ENCODE measurements at places on chromosomes 12 and 14. TPM values are rescaled to one million over a fixed set of nuclear protein-coding genes. Genes with fewer than 3 reads are reported as not detected.

- DNase-seq, result no peak
Observed at GRCh38 chr14:104681689-104682074, 7.7 kb upstream of the INF2 start.

- DNase-seq, result no peak
Observed at GRCh38 chr12:106914796-106915634, 40.7 kb upstream of the TMEM263 start.

DNA sequence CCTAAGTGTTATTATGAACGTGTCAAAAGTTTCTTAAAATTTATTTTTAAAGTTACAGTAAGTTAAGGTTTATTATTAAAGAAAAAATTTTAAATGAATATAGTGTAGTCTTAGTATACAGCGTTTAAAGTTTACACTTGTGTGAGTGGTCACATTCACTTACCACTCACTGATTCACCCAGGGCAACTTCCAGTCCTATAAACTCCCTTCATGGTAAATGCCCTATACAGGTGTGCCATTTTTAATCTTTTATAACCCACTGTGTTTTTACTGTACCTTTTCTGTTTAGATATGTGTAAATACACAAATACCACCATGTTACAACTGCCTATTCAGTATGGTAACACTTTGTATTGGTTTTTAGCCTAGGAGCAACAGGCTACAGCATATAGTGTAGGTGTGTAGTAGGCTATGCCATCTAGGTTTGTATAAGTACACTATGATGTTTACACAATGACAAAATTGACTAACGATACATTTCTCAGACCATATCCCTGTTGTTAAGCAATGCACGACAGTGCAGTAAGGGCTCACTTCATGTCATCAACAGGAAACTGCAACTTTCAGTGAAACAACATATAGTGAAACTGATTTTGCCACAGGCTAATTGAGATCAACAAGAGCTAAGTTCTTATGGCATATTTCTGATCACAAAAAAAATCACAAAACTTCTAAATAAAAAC is 112.0 kb upstream of the TMCC3 start:
- DNase-seq, result no peak

- no peak for DNase-seq
Observed at GRCh38 chr12:32126720-32127119, 20.1 kb downstream of the BICD1 start.

DNA sequence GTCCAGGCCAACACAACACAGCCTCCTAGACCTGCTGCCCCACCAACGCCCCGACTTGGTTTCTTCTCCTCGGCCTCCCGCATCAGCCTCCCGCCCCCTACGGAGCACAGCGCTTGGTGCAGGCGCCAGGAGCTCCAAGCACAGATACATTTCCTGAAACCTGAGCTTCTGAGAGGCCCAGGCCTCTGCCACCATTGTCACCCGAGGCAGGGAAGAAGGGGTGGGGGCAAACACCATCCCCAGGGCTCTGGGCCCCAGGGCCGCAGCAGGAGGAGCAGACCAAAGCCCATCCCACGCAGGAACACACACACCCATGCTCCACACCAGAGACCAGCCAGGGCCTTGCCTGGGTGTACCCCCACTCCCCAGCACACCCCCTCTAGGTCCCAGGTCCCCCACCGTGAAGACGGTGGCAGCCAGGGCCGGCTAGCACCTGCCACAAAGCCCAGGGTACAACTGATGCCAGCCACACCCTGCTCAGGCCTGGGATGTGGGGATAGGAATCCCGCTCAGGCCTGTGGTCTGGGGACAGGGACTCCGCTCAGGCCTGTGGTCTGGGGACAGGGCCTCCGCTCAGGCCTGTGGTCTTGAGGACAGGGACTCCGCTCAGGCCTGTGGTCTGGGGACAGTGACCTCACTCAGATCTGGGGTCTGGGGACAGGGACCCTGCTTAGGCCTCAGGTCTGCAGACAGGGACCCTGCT is 5.4 kb downstream of the JAG2 start:
- DNase-seq, result no peak

CRACR2A gene
- polyA plus RNA-seq, result not detected

LRRC10 gene
- not detected for polyA plus RNA-seq

OR6C70 gene
- not detected for polyA plus RNA-seq

HOXC5 gene
- polyA plus RNA-seq, result not detected

TAS2R50 gene
- not detected for polyA plus RNA-seq

- DNase-seq, result no peak
Observed at GRCh38 chr14:67332468-67332867, 27.1 kb downstream of the ATP6V1D start.

DNA sequence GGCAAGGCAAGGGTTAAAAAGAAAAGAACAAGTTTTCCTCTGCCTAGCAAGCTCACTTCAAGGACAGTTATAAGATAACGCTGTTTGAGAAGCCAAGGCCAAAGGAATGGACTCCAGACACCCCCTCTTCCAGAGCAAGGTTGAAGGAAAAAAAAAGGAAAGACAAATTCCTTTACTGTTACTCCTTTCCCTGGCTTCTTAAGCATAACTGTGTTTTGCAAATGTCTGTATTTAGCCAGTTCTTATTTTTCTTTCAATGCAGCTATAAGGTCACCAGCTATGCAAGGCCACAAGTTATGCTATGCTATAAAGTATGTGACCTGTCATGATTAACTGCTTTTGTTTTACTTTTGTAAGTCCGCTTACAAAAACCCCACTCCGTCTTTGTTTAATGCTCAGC is 26.6 kb downstream of the ZNF410 start:
- no peak for DNase-seq

GRCh38 chr12:105654606-105655005 is 324.1 kb downstream of the C12orf75 start:
- DNase-seq, result no peak

CLEC2A gene
- polyA plus RNA-seq, result not detected

- DNase-seq, result no peak
Observed at GRCh38 chr14:58641509-58641908, 3.7 kb downstream of the DACT1 start.

- no peak for DNase-seq
Observed at GRCh38 chr14:72880164-72880563, 13.7 kb downstream of the DPF3 start.

DERA gene
- 47.2 TPM for polyA plus RNA-seq

- DNase-seq, result no peak
Observed at GRCh38 chr12:52073531-52074381, 4.0 kb downstream of the ATG101 start.

DNA sequence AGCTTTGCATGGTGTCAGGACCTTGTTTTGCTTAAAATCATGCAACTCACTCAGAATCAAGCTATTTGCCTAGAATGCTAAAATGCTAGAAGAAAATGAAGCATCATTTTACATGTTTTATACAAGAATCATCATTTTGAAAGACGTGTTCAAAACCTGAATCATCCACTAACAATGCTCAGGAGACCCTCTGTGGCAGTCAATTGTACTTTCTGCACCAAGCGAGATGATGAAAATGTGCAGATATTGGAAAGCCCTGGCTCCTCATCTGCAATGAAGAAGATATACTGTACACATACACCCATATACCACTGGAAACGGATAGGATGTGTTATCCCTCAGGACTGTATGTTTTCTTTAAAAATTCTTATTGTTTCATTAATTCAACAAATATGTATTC is 92.7 kb downstream of the DYRK2 start:
- no peak for DNase-seq

- DNase-seq, result no peak
Observed at GRCh38 chr12:1688086-1688710, 2.7 kb upstream of the ADIPOR2 start.

DNA sequence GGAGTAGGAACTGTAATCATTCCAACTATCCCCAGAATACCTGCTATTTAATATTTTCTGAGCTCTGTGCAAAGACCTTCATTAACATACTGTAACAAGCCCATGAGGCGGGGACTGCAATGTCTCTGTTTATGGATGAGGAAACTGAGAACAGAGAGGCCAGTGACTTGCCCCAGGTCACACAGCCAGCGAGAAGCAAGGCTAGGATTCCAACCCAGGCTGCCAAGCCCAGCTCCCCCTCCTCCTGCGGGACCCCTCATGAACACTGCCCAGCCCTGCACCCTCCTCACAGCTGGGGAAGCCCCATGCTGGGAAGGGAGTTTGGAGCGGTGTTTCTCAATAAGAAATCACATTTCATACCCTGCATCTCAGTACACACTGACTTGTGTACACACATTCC is 10.9 kb downstream of the HVCN1 start:
- no peak for DNase-seq

DNA sequence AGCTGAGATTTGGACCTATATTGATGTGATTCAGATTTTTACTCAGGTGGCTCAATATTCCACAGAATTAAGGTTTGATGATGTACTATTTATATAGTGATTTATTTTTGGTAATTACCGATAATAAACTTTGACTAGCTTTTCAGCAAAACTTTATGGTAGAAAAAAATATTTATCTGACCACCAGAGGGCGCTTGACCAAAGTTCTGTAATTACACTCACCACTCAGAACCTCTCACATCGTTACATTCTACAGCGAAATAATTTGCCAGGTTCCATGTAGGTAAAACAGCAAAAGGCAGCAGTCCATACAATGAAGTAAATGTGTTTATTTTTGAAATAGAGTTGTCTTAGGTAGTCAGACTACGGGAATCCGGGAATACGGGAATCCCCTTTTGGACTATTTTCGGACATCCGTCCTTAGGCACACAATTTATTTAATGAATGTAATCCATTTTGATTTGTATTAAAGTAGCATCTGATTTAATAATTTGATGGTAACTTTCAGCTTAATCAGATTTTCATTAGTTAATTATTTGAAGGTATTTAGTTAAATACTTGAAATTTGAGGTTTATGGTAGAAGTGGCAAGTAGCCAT is 143.0 kb upstream of the DDHD1 start:
- peak; percentile 31 for DNase-seq

DNA sequence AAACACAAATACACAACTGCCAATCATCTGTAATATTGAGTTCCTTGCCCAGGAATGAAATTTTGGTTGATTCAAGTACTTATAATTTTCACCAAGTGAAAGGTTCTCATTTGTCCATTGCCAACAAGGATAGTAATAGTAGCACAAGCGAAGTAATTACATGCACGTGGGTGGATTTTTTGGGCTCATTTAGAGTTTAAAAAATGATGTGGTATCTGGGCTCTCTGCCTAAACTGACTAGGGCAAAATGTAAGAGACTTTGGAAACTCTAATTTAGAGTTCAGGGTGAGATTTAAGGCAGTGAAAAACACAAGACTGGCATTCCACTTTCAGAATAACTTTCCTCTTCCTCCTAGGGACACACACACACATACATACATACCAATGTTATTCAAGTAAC is 111.7 kb downstream of the MYRFL start:
- no peak for DNase-seq

DNA sequence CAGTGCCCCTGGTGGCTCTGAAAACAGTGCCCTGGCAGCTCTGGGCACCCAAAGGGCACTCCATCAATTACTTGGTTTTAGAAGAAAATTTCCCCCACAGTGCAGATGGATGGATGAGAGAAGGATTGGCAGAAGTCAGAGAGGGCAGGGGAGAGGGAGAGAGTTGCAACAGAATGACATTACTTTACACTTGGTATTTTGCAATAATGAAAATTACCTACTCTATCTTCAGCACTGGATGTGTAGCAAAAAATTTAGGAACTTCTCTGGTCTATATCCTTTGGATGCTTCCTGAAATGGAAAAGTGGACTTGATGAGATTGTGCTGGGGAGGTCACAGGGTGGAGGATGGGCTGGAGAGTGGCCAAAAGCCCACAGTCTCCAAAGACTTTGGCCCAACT is 193.2 kb downstream of the CHST11 start:
- no peak for DNase-seq

DNA sequence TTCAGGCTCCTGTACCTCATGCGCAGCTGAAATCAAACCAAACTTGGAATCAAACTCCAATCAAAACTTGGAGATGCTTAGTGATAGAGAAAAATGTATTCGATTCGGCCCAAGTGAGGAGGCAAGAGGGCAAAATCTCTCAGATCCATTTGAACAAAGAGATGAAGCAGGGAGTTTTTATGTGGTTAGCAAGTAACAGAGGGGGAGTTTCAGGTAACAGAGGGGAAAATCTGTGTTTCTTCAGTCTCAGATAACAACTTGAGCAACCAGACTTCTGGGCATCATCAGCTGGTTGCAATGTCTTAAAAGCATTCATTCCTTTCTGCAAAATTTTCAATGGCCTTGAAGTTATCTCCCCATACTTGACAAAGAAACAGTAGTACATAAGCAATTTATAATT is 245.1 kb upstream of the AVPR1A start:
- DNase-seq, result no peak

DNA sequence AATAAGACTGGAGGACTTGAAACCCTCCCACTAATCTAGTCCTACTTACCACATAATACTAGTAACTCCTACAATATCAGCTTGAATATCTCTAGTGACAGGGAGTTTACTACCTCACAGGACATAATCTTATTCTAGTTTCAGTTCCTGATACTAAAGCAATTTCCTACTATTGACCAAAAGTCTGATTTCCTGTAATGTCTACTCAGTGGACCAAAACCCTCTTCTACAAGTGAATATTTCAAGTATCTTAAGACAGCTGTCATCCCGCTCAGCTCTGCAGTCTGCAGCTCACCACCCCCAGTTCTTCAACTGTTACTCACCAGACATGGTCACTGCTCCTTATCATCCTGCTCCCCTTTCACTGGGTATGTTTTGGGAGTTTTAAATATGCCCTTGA is 70.8 kb upstream of the TMCC3 start:
- DNase-seq, result peak; percentile 72

KLHDC1 gene
- 4.7 TPM for polyA plus RNA-seq

NID2 gene
- 0.77 TPM for polyA plus RNA-seq

GALNT16 gene
- not detected for polyA plus RNA-seq

- DNase-seq, result no peak
Observed at GRCh38 chr12:20361416-20361815, 6.9 kb upstream of the PDE3A start.

FLRT2 gene
- polyA plus RNA-seq, result not detected

DNA sequence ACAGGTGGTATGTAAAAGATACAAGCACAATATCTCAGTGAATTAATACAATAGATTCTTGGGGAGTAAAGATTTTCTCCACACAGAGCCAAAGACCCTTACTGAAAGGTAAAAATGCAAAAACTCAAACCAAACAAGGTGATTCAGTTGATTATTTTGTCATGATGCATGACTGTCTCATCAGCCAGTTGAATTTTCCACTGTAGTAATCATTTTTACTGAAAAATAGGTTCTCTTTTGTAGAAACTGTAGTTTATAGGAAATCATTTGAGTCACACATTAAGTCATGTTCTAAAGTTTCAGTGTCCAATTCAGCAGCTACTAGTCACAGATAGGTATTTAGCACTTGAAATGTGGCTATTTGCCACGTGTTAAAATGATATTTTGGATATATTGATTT is 53.6 kb downstream of the PPFIA2 start:
- DNase-seq, result no peak

- no peak for DNase-seq
Observed at GRCh38 chr12:114430306-114430705, 24.4 kb upstream of the TBX5 start.

DNA sequence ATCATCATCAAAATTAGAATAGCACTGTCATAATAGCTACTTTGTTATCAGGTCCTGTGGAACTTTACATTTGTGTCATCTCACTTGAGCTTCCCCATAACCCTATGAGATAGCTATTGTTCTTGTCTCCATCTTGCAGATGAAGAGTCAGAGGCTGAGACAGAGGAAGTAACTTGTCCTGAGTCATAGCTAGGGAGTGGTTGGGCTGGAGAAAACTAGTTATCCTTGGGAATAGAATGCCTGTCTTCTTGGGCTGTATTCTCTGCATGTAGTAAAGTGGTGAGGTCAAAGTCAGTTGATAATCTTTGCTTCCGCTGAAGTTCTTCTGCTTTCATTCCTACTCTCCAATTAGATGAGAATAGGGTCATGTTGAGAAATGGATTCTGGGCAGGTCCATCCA is 117.0 kb downstream of the SMOC1 start:
- no peak for DNase-seq

GRCh38 chr14:94129758-94130414 is 482 bp upstream of the IFI27L2 start:
- peak; percentile 7 for DNase-seq
